Activated naive CD8-positive, alpha-beta T cell treated with anti-CD3 and anti-CD28 coated beads, Interleukin-2, amount 50 U/mL, for 24 hours (primary cell): ENCODE measurements at places on chromosomes 7 and 10.

GRCh38 chr10:43808136-43808535 lies 159.5 kb upstream of the ZNF32 start:
- no peak for DNase-seq

- no peak for DNase-seq
Measured at GRCh38 chr10:128400564-128400963, 274.3 kb upstream of the MKI67 start.

DNA sequence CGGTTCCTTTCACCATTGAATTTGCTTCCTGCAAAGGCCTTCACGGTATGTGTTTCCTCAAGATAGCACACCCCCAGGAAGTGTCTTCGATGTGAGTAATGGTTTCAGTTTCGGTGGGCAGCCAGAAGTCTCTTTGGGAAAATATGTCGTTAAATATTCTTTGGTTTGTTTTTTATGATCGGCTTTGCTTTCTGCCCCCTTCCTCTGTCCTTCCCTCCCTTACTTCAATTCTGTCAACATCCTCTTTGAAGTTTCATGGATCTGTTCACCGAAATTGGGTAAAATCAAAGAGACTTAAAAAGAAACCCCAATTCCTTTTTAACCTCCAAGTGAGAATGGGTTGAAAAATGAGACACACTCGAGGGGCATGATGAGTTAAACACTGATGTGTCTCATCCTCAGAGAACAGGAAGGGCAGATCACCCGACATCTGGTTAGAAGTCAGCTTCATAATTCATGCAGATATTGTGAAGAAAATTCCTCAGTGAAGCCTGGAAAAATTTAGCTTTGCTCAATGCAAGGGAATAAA lies 170.8 kb upstream of the HABP2 start:
- DNase-seq = peak; percentile 10

GRCh38 chr7:3697472-3697871 lies 396.4 kb downstream of the SDK1 start:
- no peak for DNase-seq

- no peak for DNase-seq
Measured at GRCh38 chr7:69795932-69796331, 197.7 kb downstream of the AUTS2 start.
